Fibroblast of mammary gland (primary cell): ENCODE measurements at places on chromosomes 12 and 14.

GRCh38 chr12:13156277-13156676 is 40.2 kb upstream of the EMP1 start:
- no peak for DNase-seq

GRCh38 chr14:20262642-20263128 is 23.6 kb downstream of the OR11H4 start:
- DNase-seq, result peak; percentile 90

- no peak for DNase-seq
Observed at GRCh38 chr12:16542586-16542985, 63.4 kb downstream of the LMO3 start.

DNA sequence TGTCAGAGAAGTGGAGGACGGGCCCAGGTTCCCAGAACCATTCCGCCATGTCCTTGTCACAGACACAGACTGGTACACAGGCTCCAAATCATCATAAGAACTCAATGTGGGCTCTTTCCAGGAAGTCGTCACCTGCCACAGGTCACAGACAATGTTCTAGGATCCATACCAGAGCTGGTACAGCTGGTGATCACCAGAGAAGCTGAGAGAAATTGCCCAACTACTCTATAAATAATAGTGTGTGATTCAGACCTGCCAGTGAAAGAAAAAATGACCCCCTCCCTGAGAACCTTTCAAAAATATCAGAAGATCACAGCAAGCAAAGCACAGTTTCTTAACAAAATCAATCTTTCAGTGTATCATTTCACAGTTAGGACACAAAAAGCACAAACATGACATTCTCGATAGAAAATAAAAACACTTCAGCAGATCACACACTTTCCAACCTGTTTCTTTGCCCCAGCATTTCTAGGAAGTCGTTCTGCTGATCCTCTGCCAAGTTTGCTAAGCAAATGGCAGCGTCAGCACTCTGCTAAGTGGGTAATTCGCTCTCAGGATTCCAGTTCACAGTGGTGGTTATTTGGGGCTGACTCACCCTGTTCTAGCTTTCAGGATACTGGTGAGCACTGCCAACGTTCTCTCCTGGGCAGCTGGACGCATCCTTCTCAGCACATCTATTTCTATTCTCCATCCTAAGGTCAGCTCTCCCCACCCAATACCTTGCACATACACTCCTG is 223.3 kb upstream of the SFSWAP start:
- peak; percentile 3 for DNase-seq

DNA sequence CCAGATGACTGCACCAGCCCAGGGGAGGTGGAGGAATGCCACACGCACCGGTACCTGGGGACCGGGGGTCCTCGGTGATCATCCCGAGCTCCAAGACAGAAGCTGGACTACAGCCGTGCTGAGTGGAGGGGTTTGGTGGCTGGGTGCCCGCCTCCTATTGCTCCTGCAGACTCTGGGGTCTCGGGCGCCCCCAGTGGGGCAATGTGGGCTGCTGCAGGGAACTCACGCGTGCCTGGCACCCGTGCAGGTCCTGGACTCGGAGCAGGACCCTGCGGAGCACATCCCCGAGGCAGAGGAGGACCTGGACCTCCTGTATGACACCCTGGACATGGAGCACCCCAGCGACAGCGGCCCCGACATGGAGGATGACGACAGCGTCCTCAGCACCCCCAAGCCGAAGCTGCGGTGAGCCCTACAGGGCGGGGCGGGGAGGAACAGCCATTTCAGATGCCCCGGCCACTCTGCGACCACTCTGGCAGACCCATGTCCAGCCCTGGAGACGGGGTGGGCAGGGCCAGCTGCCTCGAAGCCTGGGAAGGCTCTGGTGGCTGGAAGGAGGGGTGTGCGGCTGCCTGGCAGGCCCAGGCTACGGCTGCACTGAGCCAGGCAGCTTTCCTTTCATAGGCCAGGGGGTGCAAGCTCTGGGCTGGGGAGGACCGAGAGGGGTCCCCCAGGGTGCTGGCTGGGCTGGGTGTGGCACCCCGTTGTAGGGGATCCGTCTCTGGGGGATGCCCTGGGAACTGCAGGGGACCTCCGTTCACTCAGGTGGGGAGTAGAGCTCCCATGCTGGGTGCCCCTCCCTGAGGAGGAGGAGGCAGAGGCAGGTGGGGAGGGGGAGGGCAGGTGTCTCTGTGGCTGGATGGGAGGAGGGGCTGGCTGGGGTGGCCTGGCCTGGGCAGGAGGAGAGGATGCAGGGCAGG is 21.6 kb upstream of the TEX22 start:
- no peak for DNase-seq

DNA sequence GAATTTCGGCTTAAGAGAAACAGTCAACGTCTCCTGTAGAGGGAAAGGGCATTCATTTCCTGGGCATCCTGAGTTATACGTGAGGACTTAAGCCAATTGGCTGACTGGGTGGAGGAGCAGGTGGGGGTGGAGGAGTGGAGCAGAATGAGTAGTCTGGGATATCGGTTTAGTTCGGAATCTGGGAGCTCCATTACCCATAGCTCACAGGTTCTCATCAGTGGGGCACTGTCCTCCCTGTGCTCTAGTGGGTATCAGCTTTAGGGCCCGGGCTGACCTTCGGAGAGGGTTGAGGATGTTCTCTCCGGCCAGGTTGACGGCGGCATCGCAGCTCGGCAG is 704 bp downstream of the SDR39U1 start:
- peak; percentile 68 for DNase-seq

GRCh38 chr12:12538535-12538934 is 24.1 kb downstream of the DUSP16 start:
- no peak for DNase-seq

DNA sequence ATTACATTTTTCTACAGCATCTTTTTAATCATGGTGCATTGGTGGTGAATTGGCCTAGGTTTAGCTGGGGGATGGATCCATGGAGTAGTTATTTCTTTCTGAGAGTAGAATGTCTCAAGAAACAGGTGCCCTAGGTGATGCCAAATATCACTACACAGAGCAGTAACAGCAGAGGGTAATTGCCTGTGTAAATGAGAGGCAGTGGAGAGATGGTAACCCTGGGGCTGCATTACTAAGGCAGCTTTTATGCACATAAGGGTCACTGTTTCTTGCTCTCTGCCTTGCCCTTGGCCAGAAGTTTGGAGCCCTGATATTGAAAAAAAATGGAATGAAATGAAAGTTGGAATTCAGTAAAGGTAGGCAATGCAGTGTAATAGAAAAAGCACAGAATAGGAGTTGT is 604.0 kb downstream of the NOVA1 start:
- no peak for DNase-seq

GRCh38 chr12:52645982-52646381 is 6.0 kb downstream of the KRT2 start:
- no peak for DNase-seq

DNA sequence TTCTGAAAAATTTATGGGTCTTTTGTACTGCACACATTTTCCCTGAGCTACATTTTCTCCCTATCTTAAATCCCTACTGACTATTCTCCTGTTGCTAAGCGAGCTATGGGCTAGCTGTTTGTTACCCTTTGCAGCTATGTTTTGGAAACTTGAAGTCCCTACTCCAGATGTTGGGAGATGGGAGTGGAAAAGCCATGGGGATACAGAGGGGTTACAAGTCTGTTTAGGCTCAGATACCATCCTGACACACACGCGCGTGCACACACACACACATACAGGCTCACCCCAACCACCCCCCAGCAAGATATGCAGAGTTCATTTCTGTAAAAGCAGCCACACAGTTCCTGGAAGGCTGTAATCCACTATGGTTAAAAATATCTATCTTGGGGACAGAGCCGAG is 15.8 kb downstream of the ATP5MC2 start:
- peak; percentile 6 for DNase-seq

DNA sequence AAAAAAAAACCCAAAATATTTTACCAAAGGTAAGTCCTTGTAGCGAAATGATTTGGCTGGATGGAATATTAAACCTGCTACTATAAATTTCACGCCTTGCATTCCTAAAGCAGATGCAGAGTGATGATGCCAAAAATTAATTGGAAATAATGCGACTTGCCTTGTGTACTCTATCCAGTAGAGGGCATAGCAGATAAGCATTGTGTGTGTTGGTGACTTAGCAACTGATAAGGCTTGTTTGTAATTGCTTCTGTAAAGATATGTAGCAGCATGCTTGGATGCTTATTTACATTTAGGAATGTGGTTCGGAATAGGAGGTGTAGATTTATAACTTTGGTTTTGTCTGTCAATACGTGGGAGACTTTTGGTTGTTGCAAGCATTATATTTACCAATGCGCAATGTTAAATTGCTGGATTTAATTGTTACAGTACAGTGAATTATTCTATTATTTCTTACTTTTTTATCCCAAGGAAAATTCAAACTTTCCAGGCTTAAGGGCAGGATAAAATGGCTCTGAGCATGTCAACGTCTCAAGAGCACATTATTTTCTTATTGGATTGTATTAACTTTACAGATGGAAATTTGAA is 80.5 kb downstream of the TMEM260 start:
- DNase-seq, result peak; percentile 56

DNA sequence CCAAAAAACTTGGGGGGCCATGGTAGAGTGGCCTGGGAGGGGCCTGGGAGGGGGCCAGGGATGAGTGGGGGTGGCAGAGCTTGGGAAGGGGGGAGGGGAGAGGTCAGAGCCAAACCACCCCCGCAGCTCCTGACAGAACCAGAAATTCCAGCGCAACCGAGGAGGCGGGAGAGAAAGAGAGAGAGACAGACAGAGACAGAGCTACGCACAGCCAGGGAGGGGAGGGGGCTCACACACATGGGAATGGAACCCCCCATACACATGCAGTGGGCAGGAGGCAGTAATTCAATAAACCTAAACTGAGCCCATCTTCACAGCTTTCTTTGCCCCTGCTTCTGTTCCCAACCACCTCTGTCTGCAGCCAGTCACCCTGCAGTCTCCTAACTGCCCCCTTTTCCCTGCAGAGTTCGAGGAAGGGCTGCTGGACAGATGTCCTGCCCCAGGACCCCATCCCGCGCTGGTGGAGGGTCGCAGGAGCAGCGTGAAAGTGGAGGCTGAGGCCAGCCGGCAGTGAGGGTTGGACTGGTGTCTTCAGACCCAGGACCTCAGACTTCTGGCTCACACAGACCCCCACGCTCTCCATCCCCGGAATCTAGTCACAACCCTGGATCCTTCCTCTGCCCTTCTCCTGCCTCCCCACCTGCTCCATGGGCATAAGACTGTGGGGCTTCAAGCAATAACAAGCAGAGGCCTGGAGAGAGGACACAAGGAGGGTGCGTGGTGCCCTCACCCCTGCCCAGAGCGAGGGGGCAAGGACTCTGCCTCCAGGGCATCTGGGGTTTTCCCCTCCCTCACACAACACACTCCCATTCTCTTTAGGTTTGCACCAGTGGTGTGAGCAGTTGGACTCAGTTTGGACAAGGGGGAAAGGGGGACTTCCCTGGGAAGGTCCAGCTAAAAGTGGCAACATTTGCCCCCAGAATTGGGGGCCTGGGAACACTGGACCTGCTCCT is 5.6 kb downstream of the NAB2 start:
- DNase-seq, result no peak

- DNase-seq, result no peak
Observed at GRCh38 chr14:74472601-74473000, 20.5 kb downstream of the NPC2 start.

- DNase-seq, result no peak
Observed at GRCh38 chr12:38156497-38157245, 159.9 kb upstream of the ALG10B start.

DNA sequence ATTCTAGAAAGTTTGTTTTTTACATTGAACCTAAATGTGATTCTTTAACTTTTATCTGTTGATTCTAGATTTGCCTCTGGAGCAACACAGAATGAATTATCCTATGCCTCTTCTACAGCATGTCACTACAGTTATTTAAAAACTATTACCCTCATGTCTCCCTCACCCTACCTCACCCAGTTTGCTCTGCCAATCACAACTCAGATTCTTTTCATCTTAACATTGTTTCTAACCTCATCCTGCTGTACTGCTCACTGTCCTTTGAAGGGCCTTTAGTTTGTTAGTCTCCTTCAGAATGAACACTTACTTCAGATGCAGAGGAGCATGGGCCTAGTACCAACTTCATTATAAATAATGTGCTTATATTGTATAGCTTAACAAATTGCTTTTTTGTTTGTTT is 21.5 kb downstream of the YLPM1 start:
- no peak for DNase-seq

GRCh38 chr14:71947947-71948500 is 15.8 kb downstream of the RGS6 start:
- no peak for DNase-seq
